SJSA1 (cell line): ENCODE measurements at places on chromosomes 4 and X.

- DNase-seq: no peak
Observed at GRCh38 chrX:47390780-47391179, 20.4 kb downstream of the ZNF157 start.

- DNase-seq: no peak
Observed at GRCh38 chr4:179666226-179666625, 2224.0 kb upstream of the AGA start.

DNA sequence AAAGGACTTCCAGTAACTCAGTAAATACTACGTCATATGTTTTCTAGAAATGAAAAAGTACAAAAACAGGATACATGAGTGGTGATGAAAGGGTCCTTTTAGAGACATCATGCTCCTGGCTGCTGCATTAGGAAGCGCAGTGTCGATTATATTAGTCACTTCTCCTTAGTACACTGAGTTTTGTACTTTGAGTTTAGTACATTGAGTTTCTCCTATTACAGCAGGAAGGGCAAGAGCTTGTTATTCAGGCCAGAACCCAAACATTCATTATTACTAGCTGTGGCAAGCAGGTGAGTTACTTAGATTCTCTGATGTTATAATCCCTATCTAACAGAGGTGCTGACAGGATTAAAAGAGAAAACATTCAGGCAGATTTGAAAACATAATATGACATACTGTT is 21.3 kb downstream of the RPGR start:
- no peak for DNase-seq

DNA sequence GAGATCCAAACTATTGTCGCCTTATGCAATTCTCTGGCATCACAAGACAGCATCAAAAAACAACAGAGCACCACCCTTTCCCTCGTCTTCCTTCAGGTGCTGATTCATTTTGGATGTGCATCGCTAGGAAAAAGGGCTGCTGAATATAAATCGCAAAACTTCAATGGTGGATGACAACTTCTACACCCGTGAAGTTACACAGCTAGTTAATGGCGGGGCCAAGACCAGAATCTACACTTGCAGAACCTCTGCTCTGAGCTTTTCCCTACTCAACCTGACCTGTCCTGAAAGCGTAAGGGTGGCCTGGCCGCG is 674 bp downstream of the GNPDA2 start:
- no peak for DNase-seq

- DNase-seq: peak; percentile 32
Observed at GRCh38 chrX:129115104-129115503, 408.2 kb downstream of the SMARCA1 start.

- no peak for DNase-seq
Observed at GRCh38 chrX:35829501-35829900, 31.4 kb downstream of the MAGEB16 start.

DNA sequence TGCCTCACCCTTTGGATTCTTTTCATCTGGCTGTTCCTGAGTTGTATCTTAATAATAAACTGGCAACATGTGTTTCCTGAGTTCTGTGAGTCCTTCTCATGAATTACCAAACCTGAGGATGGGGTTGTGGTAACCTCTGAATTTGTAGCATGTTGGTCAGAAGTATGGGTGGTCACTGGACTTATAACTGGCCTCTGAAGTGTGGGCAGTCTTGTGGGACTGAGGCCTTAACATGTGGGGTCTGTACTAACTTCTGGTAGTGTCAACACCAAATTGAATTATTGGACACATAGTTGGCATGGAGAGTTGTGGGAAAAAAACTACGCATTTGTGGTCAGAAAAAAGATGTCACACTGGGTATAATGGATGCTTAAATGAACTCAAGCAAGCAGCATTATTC is 45.0 kb upstream of the TNIP3 start:
- peak; percentile 15 for DNase-seq

- no peak for DNase-seq
Observed at GRCh38 chr4:32624943-32625603, 1904.9 kb downstream of the PCDH7 start.

- no peak for DNase-seq
Observed at GRCh38 chr4:124941267-124941666, 228.7 kb upstream of the ANKRD50 start.

DNA sequence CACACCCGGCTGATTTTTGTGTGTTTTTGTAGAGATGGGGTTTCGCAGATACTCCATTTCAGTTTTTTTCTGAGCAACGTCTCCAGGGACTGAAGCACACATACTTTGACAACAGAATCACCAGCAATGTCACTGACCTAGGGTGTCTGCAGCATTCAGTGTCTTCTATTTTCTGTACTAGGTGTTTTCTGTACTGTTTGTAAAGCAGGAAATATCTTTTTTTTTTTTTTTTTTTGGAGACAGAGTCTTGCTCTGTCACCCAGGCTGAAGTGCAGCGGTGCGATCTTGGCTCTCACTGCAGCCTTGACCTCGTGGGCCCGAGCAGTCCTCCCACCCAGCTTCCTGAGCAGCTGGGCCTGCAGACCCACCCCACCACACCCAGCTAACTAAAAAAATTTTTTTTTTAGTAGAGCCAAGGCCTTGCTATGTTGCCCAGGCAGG is 8.9 kb downstream of the ADD1 start:
- DNase-seq: no peak

DNA sequence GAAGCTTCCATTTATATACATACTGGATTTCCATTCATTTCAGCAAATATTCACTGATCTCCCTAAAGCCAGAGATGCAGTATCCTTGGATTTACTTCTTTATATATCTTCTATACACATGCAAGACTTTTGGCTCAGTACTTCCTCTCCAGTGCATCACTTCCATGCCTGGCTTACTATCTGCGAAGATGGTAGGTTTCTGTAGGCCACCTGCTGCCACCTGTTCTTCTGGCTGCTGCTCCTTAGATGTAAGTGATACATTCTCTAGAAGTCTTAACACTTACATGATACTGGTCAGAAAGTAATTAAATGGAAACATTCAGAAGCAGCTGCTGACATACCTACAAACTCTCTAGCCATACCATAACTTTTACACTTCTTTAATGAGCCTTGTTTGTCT is 48.9 kb downstream of the TBC1D9 start:
- DNase-seq: no peak

- no peak for DNase-seq
Observed at GRCh38 chr4:120353235-120353634, 286.6 kb upstream of the MAD2L1 start.

DNA sequence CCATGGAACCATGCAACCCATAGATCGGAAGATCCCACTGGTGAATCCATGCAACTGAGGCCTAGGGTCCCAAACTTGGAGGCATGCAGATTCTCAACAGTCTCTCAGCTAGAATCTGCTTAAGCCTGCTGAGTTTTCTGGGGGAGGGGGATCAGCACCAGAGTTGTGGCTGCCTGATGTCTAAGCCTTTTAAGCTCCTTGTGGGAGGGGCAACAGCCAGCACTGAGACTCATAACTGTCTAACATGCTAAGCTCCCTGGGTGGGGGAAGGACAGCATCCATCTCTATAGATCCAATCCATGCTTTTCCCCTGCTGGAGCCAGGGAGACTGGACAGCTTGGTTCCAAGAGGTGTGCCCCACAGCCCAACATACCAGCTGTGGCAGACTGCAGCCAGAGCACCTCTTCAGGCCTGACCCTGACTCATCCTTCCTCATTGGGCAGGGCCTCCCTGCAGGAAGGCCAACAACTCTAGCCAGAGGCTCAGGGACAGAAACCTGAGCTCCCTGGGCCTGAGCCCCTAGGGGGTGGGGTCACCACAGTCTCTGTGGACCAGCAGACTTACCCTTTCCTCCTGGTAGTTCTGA is 300.1 kb upstream of the SLC7A11 start:
- no peak for DNase-seq

- DNase-seq: peak; percentile 10
Observed at GRCh38 chr4:33837043-33837838, 2407.1 kb downstream of the ARAP2 start.

DNA sequence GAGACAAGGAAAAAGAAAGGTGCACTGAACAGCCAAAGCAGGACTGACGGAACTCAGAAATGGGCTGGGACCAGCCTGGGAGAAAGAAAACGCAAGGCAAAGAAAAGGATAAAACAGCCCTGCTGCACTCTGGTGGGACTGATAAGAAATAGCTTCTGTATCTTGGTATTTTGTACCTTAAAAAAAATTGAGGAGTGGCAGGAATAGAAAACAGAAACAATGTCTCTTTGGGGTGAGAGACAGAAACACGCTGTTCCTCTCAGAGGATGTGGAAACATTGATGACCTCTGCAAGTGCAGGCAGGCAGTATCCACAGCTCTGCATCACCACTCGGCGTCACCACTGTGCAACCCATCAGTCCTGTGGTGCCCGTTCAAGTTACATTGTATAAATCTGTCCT is 152.5 kb upstream of the SPRY1 start:
- no peak for DNase-seq

- DNase-seq: no peak
Observed at GRCh38 chr4:19033816-19034733, 1012.5 kb upstream of the LCORL start.

GRCh38 chrX:23003116-23003515 is 3.4 kb downstream of the DDX53 start:
- DNase-seq: peak; percentile 23

DNA sequence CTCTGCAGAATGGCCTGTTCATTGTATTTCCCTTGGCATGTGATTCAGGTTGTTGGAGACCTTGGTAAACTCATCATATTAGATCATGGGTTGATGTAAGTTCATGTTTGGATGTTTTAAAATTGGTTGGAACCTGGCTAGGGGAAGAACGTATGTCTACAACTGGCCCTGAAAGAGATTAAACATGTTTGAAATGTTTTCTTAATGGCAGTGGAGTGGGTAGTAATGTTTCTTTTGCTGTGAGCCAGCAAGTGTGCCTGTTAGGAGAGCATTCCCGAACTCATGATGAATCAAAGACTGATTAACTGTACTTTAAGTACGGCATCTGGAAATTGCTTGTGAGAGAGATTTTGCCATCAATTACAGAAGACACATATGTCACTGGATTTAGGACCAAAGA is 44.5 kb upstream of the SLC4A4 start:
- no peak for DNase-seq

DNA sequence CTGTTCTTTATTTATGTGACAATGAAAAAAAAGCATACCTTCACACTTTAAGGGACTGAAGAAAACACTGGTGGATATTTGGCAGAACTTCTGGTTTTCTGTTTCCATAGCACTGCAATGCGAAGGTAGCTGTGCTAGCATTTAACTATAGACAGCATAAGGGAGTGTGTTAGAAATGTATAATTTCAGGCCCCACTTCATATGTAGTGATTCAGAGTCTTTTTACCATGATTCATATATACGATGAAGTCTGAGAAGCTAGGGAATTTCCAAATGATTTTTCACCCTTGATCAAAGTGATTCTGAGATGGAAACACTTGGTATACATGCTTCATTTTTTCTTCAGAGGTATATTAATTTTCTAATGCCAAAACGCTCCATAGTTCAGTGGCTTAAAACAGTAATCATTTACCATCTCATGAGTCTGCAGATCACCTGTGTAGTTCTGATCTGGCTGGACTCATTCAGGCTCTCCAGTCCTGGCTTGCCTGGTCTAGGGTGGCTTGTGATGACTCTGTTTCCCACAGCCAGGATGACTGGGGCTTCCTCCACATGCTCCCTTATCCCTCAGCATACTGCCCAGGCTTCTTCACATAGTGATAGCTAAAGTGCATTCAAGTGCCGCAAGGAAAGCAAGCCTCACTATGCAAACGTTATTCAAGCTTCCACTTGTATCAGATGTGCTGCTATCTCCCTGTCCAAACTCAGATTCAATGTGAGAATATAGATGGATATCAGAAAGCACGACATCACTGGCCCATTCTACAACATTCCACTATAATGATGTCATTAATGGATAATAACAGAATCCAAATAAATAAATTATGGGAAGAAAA is 790.1 kb downstream of the TECRL start:
- no peak for DNase-seq

DNA sequence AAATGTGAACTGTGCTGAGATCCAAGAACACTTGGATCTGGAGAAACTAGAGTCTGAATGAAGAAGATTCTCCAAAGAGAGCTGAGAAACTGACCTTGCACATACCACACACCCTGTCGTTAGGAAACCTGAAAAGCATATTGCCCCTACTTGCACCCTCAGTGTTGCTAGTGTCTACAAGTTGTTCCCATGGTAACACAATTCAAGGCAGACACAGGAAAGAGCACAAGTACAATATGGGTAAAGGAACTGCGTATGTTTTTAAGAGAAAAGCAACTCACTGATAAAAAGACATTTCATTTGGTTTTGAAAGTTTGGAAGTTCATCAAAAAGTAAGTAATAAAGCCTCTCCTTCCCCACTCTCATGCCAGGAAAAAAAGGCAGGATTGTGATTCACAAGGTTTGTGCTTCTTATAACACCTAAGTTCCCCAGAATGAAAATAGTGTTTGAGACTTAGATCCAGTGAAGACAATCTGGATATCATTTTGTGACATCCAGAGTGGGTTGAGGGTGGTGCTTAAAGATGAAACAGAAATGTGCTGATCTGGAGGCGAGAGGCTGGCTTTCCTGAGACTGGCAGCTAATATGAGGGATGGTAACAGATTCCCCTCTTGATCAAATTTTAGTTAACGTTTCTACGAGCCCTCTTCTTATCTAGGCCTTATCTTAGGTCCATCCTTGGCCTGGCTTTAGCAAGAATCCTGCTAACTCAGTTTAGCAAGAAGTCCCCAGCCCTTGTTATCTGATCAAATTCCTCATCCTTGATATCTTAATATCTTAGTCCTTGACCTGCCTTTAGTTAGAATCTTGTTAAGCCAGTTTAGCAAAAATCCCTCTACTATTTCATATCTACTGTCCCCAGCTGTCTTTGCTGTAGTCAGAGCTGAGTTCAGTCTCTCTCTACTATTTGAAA is 42.3 kb downstream of the NIPAL1 start:
- no peak for DNase-seq

DNA sequence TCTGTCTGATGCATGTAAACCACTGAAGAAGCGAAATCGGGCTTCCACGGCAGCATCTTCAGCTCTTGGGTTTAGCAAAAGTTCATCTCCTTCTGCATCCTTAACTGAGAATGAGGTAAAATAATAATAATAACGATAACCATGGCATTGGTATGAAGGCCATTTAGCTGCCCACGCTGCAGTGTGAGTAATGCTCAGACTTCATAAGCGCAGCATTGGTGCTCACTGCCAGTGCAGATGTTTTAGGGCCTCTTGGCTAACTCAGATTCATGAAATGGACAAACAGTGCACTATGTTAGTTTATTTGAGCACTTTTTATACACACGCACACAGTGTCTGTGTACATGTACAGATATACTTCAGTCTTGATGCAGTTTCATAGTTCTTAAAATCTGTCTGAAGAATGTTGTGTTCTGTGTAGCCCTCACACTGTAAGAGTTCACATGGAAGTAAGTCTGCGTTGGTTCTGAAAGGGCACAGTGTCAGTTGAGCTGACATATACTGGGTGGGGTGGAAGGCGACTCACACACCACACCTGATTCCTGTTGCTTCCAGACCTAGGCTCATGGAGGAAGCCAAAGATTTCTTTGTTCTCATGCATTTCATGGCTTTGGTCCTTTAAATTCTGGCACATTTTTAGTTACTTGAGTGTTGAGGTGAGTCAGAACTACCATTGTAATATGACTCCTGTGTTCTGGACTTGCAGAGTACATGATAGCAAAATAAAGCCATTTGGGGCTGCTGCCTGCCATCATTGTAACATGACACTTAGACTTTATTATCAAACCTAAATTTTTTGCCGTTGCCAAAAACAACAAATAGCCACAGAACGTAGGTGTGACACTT is 68.7 kb downstream of the NSD2 start:
- DNase-seq: peak; percentile 2
